Naive thymus-derived CD8-positive, alpha-beta T cell (primary cell): ENCODE measurements at places on chromosomes 5 and 9. TPM values are rescaled to one million over a fixed set of nuclear protein-coding genes. Genes with fewer than 3 reads are reported as not detected.

DNA sequence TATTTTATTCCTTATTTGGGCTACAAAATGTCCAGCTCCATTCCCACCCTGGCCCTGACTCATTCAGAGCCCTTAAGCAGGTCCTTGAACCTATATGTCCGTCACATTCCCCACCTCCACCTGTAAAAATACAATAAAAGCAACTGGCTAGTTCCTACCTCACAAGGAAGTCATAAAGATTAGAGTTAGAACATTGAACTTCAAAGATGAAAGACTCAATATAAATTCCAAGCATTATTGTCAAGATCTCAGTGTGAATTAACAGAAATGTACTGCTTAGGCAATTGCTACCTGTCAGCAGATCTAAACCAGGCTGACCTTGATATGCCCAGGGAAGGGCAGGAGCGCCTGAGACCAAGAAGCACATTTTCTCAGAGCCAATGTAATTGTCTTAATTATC is 221.8 kb downstream of the ENC1 start:
- DNase-seq, result no peak

- DNase-seq, result no peak
Measured at GRCh38 chr5:159921721-159922120, 5.4 kb downstream of the ADRA1B start.

- no peak for DNase-seq
Measured at GRCh38 chr9:89996116-89996515, 391.3 kb downstream of the GADD45G start.

GRCh38 chr5:17370651-17371050 is 127.4 kb upstream of the TAF11L2 start:
- DNase-seq, result no peak

- no peak for DNase-seq
Measured at GRCh38 chr9:122261469-122261881, 3.2 kb downstream of the RBM18 start.

DNA sequence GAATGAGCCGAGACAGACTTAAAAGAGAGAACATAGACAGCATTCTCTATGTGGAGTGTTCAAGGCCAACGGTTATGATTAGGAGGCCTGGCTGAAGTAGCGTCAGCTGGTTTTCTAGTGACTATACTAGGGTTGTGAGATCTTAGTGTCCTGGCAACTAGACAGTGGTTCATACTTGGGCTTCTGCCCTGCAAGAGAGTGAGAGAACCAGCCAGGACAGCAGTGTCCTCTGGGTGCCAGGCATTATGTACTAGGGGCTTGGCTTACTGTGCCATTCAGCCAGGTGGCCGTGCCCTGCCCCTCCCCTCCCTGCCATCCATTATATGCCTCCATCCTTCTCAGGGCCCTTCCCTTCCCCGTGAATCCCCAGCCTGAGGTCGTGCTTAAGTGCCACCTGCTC is 56.8 kb downstream of the TRIO start:
- DNase-seq, result no peak

DNA sequence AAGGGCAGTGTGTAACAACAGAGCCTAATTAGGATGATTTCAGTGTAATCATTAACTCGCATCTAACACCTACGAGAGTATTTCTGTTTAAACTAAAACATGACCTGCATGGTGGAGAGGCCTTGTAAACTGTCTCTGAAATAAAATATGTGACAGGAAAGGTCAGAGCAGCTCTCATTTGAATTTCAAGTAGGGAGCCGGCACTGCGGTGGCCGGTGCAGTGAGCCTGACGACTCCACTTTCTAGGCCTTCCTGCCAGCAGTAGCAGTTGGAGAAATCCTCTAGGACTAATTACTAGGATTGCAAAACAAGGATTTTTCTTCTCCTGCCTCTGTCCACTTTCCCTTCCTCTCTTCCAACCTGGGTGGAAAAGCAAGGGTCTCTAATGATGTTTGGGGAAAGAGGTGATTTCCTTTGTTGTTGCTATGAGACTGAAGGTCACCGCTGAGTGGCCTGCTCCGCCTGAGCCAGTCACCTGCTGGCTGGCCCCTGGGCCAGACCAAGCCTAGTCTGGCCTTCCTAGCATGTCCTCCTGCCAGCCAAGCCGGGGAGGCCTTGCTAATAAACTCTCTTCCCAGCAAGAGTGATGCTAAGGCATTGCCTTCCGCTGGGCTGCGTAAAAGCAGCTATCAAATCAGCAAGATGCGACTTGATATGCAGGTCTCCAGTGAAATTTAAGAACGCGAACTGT is 245.7 kb downstream of the PSAT1 start:
- DNase-seq, result no peak

The CDH12 gene
- not detected for total RNA-seq

The IL9 gene
- total RNA-seq, result not detected
